NCI-H774 (cell line): ENCODE measurements at places on chromosomes 2 and 18.

DNA sequence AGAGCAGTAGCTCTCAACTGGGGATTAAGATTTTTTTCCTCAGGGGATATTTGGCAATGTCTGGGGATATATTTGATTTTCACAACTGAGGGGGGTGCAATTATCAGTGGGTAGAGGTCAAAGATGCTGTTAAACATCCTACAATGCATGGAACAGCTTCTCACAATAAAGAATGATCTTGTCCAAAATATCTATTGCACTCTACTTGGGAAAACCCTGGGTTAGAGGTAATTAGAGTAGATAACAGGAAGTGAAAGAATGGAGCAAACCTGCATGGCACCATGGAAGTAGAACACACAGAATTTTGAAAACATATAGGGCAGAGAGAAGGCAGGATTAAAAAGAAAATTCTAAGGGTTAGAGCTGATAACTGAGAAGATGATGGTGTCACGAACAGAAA lies 26.4 kb upstream of the PPM1B start:
- DNase-seq = no peak

DNA sequence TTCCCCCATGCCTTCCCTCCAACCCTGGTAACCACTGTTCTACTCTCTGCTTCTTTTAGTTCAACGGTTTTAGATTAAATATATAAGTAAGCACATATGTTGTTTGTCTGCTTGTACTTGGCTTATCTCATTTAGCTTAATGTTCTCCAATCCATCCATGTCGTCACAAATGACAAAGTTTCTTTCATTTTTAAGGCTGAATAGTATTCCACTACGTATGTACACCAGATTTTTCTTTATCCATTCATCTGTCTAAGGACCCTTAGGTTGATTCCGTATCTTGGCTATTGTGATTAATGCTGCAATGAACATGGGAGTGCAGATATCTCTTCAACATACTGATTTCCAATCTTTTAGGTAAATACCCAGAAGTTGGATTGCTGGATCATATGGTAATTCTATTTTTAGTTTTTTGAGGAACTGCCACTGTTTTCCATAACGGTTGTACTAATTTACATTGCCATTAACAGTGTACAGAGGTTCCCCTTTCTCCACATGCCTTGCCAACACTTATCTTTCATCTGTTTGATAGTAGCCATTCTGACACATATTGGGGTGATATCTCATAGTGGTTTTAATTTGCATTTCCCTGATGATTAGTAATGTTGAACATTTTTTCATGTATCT lies 8.1 kb downstream of the ASB3 start:
- no peak for DNase-seq

- no peak for DNase-seq
Measured at GRCh38 chr2:128367601-128368359, 49.1 kb upstream of the HS6ST1 start.

- DNase-seq = no peak
Measured at GRCh38 chr2:45851111-45851510, 199.6 kb downstream of the PRKCE start.

GRCh38 chr18:36095936-36096519 lies 28.7 kb upstream of the RPRD1A start:
- DNase-seq = no peak

- DNase-seq = no peak
Measured at GRCh38 chr2:229416116-229416694, 145.1 kb upstream of the PID1 start.

DNA sequence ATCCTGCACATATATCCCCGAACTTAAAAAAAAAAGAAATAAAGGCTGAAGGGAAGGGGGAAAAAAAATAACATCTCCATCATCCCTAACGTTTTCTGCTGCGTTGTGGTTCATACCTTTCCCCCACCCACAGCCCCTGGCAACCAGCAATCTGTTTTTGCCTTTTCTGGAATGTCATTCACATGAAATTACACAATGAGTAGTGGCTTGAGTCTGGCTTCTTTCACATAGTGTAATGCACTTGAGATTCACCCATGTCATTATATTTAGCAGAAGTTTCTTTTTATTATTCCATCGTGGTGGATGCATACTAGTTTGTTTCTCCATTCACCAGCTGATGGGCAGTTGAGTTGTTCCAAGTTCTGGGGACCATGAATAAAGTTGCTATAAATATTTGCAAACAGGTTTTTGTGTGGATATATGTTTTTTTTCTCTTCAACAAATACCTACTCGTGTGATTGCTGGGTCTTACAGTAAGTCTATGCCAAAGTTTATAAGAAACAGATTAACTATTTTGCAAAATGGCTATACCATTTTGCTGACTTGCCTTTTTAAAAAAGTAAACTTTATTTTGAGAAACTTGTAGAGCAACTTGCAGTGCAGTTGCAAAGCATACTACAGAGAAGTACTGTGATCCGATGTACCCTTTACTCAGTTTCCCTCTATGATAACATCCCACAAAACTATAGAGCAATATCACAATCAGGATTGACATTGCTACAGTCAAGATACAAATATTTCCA lies 322.5 kb downstream of the LPIN1 start:
- no peak for DNase-seq

GRCh38 chr2:238857959-238858358 lies 10.1 kb downstream of the TWIST2 start:
- DNase-seq = no peak

DNA sequence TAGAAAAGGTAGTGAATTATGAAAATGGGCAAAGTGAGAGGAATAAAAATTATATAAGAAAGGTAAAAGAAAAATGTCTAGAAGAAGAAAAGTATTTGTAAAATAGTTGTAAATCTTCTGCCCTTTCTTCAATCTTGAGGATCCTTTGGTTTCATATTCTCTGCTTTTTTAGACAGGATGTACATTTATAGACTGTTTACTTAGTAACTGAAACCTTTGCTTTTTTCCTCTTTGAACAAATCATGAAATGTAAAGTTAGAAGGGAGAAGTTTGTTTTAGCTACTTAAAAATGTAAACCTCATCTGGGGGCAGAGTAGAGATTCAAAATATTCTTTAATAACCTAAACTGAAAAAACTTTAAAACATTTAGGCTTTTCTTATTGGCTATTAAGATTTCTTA lies 150.4 kb upstream of the ITGA4 start:
- DNase-seq = no peak

- no peak for DNase-seq
Measured at GRCh38 chr2:222736924-222737323, 65.5 kb downstream of the MOGAT1 start.

DNA sequence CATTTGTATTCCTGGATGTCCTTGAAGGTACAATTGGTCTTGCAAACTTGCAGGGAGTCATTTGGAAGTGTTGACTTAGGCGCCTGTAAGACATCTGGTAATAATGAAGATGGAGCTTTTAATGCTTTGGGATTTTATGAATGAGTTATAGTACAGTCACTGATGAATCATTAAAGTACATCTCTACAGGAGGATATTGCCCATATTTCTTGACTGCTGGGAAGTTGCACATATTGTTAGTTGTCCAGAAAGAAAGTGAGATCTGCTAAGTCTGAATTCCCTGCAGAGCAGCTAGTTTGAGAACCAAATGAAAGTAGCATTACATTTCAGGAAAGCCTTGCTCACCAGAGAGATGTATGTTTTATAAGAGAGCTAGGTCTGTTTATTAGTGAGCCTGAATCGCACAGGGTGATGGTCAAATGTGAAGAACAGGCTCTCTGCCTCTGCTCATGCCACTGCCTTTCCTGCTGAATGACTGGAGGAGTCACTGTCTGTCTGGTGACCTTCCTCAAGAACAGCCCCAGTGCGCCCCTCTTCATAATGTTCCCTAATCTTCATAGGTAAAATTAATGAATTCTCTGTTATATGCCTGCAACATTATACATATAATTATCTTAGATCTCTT lies 138.9 kb upstream of the KLHL14 start:
- no peak for DNase-seq

DNA sequence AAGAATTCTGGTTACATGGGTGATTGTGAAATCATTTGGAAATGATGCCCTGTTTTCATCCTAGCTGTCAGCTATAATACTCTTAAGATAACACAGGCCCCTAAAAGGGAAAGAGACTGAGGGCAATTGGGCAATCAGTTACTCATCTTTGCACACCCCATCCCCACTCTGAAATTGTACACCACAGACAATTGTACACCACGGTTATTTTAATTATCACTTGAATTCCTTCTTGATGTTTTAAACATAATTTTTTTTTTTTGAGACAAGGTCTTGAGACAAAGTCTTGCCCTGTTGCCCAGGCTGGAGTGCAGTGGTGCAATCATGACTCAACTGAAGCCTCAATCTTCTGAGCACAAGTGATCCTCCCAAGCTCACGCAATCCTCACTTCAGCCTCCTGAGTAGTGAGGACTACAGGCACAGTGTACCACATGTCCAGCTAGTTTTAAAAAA lies 862.4 kb upstream of the ACVR2A start:
- DNase-seq = no peak

DNA sequence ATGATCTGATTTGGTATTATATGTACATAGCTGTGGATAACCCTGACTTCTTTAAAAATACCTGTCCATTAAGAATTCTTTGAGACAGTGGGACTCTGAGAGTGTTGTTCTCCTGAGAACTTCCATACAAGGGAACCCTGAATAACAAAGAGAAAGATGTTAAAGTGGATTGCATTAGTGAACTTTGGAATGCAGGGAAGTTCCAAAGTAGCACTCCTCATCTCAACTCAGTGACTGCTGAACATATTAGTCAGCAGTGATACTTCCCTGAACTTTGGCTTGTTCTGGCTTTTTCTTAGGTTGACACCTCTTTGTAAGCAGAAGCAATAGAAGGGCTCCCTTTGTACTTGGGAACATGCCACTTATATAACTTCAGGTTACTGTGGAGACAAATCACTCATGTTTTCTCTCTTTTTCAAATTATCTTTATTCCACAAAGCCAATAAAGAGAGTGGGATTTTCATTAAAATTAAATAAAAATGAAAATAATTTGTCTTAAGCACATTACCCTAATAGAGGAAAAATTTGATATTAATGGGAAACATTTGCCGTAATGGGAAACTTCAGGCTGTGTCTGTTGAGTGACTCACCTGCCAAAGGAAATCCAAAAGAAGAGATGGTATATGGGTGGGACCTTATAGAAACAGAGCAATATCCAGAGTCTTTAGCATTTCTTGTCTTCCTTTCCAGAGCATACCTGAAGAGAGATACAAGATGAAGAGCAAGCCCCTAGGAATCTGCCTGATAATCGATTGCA lies 33.3 kb downstream of the CFLAR start:
- no peak for DNase-seq

DNA sequence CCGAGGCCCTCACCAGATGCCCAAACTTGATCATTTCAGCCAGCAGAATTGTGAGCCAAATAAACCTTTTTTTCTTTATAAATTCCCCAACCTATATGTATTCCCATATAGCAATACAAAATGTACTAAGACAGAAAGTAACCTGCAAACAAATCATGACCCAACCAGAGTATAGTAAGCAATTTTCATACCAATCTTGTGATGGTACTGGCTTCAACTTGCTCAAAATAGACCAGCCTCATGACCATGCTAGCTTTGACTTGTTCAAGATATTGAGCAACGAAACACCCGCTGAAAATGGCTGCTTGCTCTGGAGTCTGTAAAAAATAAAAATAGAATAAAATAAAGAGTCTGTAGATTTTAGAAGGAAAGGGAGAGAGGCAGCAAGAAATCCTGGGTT lies 97.6 kb downstream of the C1D start:
- DNase-seq = no peak

DNA sequence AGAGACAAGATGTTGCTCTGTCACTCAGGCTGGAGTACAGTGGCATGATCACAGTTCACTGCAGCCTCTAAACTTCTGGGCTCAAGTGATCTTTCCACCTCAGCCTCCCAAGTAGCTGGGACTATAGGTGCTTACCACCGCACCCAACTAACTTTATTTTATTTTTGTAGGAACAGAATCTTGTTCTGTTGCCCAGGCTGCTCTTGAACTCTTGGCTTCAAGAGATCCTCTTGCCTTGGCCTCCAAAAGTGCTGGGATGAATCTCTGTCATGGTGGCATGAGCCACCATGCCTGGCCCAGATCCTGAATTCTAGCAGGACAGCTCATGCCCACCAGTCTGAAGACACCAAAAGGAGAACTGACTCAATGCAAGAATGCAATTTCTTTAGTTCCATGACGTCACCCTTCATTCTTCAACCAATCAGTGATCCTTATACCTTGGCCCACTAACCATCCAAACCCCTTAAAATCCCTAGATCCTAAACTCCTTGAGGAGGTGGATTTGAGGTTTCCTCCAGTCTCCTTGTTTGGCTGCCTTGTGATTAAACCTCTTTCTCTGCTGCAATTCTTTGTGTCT lies 25.6 kb upstream of the CXXC1 start:
- DNase-seq = no peak

GRCh38 chr2:11343650-11344341 lies 640 bp downstream of the ROCK2 start:
- peak; percentile 13 for DNase-seq

DNA sequence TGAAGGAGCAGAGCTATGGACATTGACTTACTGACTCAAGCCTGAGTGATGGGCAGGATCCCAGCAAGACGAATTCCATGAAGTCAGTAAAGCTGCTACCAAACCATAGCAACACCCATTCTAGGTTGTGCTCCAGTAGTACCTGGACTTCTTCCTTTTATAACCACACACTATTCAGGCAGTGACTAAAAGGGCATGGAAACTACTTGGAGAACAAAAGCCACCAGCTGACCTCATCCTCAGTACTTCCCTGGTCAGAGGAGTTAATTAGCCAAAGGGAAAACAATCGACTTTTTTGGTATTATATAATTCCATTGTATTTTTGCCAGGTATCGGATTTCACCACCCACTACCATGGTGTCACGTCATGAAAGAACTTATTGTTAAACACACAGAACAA lies 237.1 kb downstream of the TTC32 start:
- DNase-seq = no peak

DNA sequence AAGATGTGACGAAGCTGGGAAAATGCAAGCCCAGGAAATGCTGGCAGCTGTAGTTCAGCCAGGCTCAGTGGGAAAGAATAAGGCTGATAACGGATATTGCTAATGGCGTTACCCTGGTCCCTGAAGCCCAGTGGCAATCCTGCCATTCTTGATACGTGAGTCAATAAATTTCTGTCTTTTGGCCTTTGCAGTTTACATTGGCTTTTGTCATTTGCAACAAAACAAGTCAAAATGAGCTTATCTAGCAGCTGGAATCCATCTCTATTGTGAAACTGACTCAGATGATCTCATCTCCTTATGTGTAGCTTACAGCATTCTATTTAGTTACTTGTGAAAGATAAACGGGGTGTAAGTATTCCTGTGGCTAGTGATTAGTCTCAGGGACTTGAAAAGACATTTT lies 43.8 kb downstream of the ARL6IP6 start:
- no peak for DNase-seq

DNA sequence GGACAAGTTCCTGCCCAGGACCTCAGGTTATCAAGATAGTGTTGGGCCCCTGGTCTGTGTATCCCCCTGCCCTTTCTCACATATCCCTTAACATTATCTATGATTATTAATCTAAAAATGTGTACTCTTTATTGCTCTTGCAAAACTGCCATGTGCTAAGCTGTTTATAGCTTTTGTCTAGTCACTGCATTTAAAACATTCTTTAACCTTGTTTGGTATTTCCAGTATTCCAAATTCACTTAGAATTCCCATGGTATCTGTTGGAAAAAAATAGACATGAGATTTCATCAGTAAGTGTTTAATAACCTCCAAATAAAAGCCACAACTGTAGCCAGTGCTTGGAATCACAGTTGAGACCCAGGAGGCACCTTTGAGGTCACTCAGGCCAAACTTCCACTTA lies 16.2 kb upstream of the GLS start:
- DNase-seq = no peak

GRCh38 chr18:57057890-57058289 lies 89.0 kb upstream of the BOD1L2 start:
- DNase-seq = no peak

GRCh38 chr2:42053791-42054701 lies 6.2 kb downstream of the PKDCC start:
- DNase-seq = no peak

- DNase-seq = no peak
Measured at GRCh38 chr2:187415449-187415848, 32.6 kb downstream of the CALCRL start.
